Tibial artery (tissue), 4 donors: ENCODE measurements at places on chromosomes 4 and X.

DNA sequence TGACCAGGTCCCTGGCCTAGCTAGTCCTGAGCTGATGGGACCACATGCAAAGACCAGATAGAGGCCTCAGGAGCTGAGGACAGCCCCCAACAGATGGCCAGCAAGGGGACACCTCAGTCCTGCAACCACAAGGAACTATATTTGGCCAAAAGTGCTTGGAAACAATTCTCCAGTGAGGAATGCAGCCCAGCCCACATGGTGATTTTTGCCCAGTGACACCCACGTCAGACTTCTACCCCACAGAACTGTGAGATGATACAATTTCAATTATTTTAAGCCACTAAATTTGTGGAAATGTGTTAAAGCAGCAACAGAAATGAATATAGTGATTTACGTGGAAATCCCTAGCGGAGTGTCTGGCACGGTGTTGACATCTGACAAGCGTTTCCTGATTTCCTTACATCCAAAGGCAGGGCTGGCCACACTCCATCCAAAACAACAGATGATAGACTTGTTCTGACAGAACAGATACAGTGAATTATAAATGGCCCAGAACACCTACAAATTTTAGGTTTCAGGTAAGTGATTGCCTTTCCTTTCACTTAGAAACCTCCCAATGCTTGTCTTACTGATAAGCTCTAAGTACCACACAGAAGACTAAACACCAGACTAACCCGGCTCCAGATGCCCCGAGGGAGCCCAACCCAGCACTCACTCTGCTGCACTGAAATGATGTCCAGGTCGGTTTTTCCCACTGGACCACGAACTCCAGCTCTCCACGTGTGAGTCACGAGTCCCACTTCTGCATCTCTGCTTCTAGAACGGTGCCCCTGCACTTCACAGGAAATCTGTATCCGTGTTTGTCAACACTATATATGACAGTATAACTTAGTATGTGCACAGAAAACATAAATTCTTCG, 5.8 kb downstream of the AFAP1 start:
- no peaks in the 10 kb centered on the region for H3K4me1 ChIP-seq
- H3K36me3 ChIP-seq: no peaks in the 10 kb centered on the region
- no peaks in the 10 kb centered on the region for H3K27me3 ChIP-seq
- no peak overlapping the region for H3K4me3 ChIP-seq
- no peak overlapping the region for H3K27ac ChIP-seq

GRCh38 chr4:114217150-114217817, 237.8 kb upstream of the ARSJ start:
- H3K4me1 ChIP-seq: no peaks in the 10 kb centered on the region
- no peak overlapping the region for H3K4me3 ChIP-seq
- no peak overlapping the region for H3K27ac ChIP-seq

DNA sequence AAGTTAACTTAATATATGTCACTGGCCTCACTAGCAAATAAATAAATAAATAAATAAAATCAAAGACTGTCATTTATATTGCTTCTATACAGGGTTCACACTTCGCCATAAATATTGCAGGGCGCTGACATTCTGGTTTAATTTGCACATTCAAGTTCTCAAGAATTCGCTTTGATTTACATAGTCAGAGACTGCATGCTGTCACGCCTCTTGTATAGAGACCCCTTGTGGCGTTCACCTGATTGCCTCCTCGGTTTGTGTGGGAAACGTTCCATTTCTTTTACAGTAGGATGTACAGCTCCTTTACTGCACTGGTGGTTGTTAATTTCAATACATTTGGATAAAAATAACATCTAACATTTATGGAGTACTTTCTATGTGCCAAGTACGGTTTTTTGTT, 71.3 kb upstream of the ADGRG2 start:
- DNase-seq: no peak
- H3K27ac ChIP-seq: no peak overlapping the region
- no peaks in the 10 kb centered on the region for H3K36me3 ChIP-seq
- no peaks in the 10 kb centered on the region for H3K4me1 ChIP-seq
- H3K27me3 ChIP-seq: no peaks in the 10 kb centered on the region
- no peak overlapping the region for H3K4me3 ChIP-seq

GRCh38 chrX:53223068-53223693, 1.8 kb downstream of the KDM5C start:
- DNase-seq: no peak
- peaks cover under 1% of the 10 kb centered on the region for H3K36me3 ChIP-seq
- H3K4me1 ChIP-seq: peaks cover 14% of the 10 kb centered on the region

DNA sequence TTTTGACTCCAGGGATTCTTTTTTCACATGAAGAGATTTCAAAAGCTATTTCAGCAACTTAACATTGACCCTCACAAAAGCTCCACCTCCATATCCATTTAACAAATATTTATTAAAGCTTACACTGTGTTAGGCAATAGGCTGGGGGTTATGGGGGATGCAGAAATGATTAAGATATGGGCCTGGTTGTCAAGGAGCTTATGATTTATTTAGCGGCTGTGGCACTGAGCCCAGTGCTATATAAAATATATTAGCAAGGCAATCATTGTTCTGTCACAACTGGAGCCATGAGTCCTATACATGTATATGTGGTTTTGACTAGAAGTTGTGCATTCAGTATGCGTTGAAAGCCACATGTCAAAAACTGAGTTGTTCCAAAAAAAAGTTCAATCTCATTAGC, 131.1 kb downstream of the GPC3 start:
- H3K36me3 ChIP-seq: no peaks in the 10 kb centered on the region
- no peak overlapping the region for H3K4me3 ChIP-seq
- H3K27ac ChIP-seq: no peak overlapping the region
- no peaks in the 10 kb centered on the region for H3K27me3 ChIP-seq
- DNase-seq: no peak

DNA sequence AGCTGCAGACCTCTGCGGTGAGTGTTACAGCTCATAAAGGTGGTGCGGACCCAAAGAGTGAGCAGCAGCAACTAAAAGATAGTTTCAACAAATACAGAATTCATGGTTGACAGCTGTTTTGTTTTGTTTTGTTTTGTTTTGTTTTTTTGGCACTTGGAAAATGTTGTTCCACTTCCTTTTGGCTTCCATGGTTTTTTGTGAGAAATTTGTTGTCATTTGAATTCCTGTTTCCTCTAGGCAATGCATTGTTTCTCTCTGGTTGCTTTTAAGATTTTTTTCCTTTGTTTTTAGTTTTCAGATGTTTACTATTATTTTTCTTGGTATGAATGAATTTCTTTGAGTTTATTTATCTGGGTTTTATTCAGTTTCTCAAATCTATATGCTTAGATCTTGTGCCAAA, 229.4 kb downstream of the MID1IP1 start:
- no peaks in the 10 kb centered on the region for H3K36me3 ChIP-seq
- H3K4me1 ChIP-seq: no peaks in the 10 kb centered on the region
- no peak overlapping the region for H3K4me3 ChIP-seq
- no peak overlapping the region for H3K27ac ChIP-seq
- DNase-seq: no peak
- H3K27me3 ChIP-seq: no peaks in the 10 kb centered on the region

- no peak overlapping the region for H3K4me3 ChIP-seq
- H3K27ac ChIP-seq: no peak overlapping the region
- no peaks in the 10 kb centered on the region for H3K27me3 ChIP-seq
- DNase-seq: no peak
- H3K36me3 ChIP-seq: no peaks in the 10 kb centered on the region
Observed at GRCh38 chrX:67415937-67416336, 127.9 kb upstream of the AR start.

GRCh38 chr4:89344571-89344970, 37.0 kb upstream of the GPRIN3 start:
- no peaks in the 10 kb centered on the region for H3K4me1 ChIP-seq
- no peaks in the 10 kb centered on the region for H3K27me3 ChIP-seq
- no peaks in the 10 kb centered on the region for H3K36me3 ChIP-seq
- H3K4me3 ChIP-seq: no peak overlapping the region
- no peak overlapping the region for H3K27ac ChIP-seq
- no peak for DNase-seq

- H3K27me3 ChIP-seq: peaks cover 3% of the 10 kb centered on the region
- no peak overlapping the region for H3K27ac ChIP-seq
- no peak overlapping the region for H3K4me3 ChIP-seq
Observed at GRCh38 chr4:73895201-73896175, 26.3 kb downstream of the CXCL1 start.
